ENCODE measurements at places on chromosomes 2 and 18.

GRCh38 chr2:120887320-120887697 lies 151.6 kb downstream of the GLI2 start:
- DNase-seq: no peak

DNA sequence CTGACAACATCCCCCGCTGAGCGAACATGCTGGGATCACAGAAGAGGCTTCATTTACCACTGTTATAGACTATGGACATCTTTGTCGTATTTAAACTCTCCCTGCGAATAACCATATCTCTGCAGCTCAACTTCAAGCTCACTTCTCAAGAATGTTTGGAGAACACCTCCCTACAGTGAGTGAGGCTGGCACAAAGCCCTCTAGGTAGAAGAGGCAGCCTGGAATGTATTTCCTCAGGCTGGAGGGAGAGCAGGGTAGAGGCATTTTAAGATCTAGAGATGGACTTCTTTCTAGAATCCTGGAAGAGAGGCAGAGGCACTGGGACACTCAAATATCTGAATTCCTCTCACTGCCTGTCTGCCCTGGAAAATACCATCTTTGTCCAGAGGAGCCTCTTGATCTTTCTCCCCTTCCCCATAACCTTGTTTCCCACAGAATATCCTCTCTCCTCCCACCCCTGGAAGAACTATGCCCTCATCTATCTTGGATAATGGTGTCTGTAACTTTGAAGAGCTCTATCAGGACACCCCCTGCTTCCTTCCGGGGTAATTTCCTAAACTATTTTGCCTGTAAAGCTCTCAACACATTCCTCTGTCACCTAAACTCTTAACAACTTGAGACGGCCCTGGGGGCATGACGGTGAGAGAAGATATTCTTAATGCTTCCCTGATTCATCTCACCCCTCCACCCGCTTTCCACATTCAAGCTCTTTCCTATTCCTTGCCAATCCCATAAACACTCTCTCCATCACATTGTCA lies 2.4 kb upstream of the ANTXR1 start:
- DNase-seq: no peak

DNA sequence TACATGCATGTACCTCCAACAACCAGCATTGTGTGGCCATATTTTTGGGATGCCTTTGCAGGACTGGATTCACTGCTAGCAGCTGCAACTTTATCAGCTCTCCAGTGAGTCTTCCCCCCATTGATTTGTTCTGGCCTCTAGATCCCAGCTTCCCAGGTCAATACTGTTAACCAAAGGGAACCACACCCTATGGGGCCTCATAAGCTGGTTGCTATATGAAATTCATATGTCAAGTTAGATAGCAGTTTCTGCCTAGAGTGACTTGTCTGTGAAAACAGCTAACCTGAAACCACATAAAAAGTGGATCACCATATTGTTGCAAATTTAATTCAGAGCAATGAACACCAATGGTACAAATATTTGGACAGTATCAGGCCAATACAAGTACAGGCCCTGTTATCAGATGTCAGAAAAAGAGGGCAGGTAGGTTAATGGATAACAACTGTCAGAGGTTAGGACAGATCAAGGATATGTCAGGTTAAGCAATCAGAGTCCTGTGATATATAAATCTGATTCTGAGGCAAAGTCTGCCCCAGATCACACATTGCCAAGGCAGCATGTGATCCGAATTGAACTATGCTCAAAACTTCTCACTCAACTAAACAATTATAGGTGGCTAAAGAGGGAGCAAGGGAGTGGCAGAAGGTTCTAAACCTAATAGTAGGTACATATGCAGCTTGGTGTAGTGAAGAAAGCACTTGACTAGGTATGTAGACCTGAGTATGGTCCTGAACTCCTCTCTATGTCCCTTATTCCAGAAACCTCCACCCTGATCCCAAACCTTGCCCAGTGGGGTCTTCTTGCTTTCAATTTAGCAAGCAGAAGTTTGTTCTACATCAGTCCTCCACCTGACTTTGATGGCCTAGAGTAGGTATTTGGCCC lies 310.2 kb upstream of the STON1 start:
- DNase-seq: no peak

GRCh38 chr18:25074925-25075324 lies 277.0 kb downstream of the ZNF521 start:
- DNase-seq: no peak

DNA sequence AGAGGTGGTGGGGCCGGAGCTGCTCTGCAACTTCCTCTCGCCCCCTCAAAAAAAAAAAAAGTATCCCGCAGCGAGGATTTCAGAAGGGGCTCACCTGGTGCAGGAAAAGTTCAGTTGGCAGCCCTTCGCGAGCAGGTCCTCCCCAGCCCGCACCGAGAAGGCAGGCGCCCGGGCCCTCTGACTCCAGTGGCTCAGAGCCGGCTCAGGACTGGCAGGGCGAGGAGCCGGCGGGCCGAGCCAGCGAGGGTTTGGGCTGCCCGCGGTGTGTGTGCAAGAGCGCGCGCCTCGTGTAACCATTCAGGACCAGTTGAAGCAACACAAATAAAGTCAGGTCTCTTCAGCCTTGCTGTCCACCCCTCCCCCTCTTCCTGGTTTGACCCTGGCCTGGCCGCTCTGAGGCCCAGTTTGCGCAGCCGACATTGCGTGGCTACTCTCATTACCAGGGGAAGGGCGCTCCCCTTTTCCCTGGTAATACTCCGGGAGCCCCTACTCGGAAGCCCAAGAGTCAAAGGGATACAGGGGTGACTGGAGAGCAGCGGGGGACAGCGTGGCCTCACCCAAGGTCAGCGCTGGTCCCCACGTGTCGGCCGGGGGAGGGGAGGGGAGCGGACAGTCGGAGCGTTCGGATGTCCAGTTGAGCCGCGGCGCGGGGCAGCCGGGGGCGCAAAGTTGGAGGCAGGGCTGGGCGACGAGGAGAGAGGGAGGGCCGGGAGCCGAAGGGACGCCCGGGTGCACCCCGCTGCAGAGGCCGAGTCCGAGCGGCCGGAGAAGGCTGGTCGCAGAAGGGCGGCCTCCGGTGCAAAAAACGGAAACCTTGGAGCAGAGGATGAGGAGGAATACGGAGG lies 12.3 kb downstream of the EN1 start:
- DNase-seq: no peak

DNA sequence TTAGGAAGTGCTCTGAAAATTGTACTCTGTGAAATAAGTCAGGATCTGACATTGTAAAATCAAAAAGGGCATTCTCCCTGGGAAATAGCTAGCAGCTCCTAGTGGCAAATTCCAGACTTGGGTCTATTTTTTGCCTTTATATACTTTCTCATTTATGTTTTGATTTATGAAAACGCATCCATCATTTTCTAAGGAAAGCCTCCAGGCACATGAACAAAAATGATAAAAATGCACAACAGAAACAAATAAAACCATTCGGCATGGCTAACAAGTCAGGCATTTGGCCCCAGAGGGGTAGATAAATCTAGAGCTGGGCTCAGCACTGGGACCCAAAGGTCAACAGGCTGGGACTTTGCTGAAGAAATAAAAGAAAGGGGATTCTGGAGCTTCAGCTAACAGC lies 167.0 kb downstream of the BCL11A start:
- DNase-seq: no peak

DNA sequence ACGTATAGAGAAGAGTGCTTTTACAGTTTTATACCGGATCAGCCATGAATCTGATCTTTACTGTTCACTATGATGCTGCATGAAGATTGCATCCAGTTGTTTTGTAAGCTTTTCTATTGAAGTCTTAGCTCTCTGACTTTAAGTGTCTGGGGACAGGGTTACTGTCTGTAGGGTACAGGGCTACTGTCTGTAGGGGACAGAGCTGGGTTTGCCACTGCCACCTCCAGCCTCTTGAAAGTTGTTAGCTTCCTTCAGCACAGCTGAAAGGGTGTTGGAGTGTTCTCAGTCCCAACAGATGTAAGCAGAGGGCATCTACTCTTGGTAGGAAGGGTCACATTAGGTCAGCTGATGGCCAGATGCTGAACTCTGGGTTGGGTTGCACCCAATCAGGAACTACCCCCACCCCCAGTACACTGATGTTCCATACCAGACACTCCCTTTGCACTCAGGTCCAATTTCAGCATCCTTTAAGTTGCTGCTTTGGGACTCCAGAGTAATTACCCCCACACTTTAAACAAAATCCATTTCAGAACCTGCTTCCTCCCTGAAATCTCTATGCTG lies 58.0 kb downstream of the MYL12B start:
- no peak for DNase-seq

Measured in kidney tubule cell (primary cell).